AG09309 (cell line): ENCODE measurements at places on chromosomes 3 and 15.
A peak's percentile ranks its signal among the peaks of the same experiment; 100 is the strongest.

DNA sequence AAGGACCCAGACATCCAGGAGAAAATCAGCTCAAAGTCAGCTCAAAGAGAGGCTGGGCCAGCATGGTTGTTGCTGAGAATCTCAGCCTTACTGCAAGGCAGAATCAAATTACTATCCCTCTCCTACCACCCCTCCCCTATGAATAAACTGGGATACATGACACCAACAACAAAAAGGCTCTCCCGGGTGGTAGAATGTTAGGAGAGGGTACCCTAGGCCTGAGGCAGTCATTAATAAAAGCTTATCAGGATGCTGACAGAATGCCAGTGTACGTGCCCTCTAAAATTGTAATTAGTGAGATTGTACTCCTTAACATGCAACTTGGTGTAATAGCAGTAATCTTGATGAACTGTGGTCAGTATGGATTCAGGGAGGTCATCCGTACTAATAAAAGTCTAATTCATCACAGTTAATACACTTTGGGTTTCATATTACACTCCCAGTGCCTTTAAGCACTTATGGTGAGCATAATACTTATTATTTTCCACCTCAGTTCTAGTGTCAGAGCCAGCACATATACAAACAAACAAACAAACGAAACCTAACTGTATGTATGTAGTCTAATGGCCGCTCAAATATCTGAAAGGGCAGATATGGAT lies 76.5 kb downstream of the B3GALNT1 start:
- no peak for DNase-seq

- no peak for DNase-seq
Observed at GRCh38 chr15:85477061-85477460, 96.7 kb downstream of the AKAP13 start.

GRCh38 chr3:168850109-168850508 lies 754.4 kb upstream of the GOLIM4 start:
- no peak for DNase-seq

- no peak for DNase-seq
Observed at GRCh38 chr15:74613089-74613952, 2.3 kb upstream of the CLK3 start.

DNA sequence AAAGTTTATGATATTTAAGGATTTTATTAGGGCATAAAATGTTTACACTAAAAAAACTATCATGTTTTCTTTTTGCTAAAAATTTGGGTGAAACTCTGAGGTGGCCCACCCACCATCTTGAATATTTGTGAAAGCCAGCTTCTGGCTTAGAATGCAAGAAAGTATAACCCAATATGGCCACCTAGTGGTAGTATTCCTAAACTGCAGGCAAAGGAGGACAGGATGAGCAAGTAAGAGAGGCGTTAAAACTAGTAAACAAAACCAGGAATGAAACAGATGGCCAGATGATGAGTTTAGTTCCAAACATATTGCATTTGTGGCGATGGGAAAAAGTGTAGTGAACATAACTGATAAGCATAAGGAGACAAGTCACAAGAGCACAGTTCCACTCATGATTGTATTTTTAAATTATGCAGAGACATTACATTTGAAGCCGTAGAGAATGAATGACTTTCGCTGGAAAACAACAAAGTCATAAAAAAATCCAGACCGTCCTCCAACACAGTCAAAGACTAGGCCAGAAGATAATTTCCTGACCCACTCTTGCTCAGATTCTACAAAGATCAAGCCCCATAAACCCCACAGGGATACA lies 103.3 kb upstream of the PRTG start:
- DNase-seq = peak; percentile 64

DNA sequence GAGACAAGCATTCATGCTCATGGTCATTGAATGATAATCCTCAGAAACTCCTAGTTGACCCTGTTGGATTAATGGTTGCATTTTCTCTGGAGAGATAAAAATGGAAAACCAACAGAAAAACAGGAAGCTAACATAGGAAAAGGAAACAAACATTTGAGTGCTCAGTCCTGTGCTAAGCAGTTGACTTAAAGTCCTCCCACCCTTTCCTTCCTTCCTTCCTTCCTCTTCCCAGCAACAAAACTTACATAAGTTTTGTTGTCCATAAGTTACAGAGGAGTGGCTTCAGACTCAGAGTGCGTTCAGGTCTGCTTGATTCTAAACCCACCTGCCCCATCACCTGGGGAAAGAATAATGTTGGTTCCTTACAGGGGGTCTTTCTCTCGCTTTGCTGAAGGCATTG lies 163.8 kb upstream of the RGMA start:
- no peak for DNase-seq

DNA sequence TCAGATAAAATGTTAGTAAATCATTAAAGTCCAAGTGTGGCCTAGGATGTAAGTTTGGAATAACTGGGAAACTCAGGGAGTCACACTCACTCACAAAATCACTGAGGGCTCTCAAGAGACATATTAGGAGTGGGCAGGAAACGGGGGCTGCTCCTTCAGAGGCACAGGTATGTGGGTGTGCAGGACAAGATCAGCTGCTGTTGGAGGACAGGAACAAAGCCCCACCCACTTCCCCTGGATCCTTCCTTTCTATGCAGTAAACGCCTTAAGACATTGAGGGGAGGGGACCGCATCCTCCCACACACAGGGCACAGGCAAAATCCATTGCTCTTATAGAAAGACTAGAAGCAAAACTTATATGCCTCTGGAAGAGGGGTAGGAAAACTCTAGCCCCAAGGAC lies 30.2 kb downstream of the TM2D3 start:
- no peak for DNase-seq

- DNase-seq = no peak
Observed at GRCh38 chr3:123394391-123395020, 54.4 kb downstream of the ADCY5 start.

DNA sequence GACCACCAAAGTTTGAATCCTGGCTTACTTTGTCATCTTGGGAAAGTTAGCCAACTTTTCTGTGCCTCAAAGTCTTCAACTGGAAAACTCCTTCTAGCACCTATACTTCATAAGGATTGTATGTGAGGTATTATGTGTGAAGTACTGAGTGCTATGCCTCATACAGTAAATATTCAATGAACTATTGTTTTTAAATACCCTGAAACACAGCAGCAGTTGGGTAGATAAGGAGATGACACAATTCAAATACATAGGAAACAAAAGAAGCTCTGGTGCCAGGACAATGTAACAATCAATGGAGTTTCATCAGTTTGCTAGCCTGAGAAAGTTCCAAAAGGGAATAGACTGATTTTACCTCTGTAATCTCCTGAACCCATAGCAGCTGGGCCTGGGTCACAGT lies 43.3 kb downstream of the TUBGCP4 start:
- no peak for DNase-seq

DNA sequence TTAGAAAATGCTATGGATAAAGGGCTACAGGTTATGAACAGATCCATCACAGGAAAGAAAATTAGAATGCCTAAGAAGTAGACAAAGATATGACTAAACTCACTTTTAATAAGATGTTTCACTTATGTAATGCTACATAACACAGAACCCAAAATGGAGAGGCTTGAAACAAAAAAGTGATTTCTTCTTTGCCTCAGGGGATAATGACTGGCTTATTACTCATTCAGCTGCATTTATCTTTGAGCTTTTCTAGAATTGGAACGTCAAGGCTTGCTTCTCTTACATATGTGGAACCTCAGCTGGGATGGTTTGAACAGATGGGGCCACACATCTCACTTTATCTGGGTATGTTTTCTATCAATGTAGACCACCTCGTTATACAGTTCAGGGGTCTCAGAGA lies 120.6 kb upstream of the EPHA3 start:
- peak; percentile 74 for DNase-seq

DNA sequence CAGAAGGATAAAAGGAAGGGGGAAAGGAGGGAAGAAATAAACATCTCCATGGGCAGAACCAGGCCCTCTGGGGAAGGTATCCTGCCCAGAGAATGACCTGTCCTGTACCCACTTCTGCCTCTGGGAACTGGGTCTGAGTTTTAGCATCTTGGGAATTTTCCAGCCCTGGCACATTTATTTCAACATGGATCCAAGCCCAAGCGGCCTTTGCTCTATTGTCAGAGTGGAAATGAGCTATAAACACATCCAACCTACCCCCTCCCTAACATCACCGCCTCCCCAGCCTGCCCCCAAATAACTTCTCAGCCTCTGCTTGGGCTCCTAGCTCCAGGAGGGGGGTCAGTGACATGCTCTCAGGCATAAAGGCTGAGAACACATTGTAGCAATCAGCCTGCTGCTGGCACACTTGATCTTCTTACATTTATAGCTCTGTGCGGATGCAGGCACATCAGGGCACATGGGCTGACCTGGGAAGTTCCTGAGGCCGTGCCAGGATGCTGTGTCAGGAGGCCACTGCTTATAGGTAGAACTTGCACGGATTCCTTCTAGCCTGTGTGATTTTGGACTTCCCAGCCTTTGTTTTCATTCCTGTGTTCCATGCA lies 4.6 kb upstream of the OXTR start:
- DNase-seq = no peak

DNA sequence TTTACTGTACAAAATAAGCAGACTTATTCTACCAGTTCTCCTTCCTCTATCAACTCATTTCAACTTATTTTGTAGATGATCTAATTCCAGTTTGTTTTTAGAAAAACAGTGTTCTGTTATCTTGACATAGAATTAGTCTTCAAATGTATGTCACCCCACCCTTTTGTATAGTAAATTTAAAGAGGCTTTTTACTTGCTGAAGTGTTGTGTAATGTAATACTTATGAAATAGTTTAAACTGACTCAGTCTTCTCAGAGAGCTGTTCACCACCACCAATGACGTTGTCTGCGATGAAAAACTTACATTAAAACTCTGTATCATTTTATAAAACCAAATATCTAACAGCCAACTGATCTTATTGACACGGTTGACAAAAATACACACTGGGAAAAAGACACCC lies 82.9 kb downstream of the RAP2B start:
- DNase-seq = no peak

DNA sequence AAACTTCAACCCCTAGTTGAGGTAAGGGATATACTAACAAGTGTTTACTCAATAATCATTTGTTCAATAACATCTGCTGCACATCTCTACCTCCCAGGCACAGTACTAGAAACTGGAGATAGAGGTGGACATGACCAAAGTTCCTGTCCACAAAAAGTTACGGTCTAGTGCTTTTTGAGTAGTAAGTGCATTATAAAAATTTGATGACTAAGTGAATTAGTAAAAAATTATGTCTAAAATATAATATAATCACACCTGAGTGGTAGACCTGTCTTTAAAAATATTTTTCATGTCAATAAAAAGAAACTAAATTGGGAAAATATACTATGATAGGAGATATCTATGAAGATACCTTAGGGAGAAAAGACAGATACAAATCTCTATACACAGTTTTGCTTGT lies 121.5 kb upstream of the FHIT start:
- no peak for DNase-seq

DNA sequence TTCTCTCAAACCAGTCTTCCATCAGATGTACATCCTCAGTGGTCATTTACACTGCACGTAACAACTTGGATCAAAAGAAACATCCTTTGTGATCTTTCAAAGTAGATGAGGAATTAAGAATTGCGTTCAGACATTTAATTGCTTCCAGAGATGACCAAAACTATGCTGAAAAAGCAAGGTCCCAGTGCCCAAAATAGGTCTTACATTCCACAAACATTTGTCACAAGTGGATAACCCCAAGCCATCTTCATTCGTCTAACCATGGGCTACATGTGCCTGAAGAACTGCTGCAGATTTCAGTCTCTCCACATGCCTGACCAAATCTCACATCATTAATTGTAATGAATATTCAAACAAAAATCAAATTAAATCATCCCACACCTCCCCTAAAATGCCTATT lies 273.6 kb downstream of the SHOX2 start:
- peak; percentile 40 for DNase-seq

DNA sequence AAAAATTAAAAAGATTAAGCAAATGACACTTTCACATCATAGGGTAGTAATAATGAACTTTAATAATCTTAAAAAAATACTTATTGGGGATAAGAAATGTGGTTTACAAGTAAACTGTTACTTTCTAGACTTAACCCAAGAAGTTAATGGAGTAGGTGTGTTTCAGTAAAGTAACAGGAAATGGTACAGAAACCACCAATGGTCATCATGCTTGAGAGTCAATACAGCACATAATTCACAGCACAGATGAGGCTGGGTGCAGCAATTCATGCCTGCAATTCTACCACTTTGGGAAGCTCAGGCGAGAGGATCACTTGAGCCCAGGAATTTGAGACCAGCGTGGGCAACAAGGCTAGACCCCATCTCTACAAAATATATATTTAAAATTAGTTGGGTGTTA lies 11.5 kb upstream of the USP50 start:
- no peak for DNase-seq

GRCh38 chr3:89049119-89049518 lies 58.3 kb upstream of the EPHA3 start:
- no peak for DNase-seq

DNA sequence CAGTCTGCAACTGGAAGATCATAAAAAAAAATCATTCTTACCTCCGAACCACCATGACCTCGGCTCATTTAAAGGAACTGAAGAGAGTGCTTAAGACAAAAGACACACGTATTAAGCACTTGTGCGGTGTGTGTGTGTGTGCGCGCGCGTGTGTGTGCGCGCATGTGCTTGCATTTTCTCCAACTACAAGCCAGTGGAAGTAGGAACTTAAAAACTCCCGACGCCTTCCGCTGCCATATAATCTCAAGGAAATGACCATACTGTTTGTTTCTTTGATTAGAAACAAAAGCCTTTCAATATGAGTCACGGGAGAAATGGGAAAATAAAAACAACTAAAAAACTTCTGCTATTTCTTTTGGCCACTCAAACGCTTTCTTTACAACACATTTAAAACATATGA lies 32.4 kb downstream of the FRMD4B start:
- no peak for DNase-seq

DNA sequence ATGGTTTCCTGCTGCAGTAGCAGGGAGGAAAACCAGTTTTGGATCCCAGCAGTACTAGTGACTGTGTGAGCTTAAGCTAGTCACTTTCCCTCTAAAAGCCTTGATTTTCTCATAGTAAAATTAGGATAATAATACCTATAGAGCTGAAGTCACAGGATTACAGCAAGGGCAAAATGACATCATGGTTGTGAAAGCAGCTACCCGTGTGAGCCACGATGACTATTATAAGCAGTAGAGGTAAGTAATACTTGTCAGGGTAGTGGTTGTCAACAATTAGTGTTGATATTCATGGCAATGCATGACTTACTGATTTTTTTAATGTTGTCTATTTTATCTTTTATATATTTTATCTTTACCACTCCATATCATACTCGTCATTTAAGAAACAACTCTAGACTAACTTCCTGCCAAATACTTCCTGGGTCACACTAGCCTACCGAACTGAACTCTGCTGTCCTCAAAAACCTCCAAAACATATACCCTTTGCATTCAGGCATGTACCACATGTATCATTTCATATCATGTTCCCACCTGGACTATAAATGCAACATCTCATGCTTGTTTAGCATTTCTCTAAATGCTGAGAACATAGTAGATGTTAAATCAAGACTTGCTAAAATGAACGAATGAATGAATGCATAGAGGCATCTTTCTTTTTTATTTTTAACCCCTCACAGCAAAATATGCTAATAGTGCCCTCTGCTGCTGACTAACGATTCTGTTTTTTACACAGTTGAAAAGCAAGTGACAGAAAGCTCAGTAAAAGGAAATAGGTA lies 172.6 kb downstream of the P3H2 start:
- no peak for DNase-seq
